Neural crest cell (in vitro differentiated cells): ENCODE measurements at places on chromosomes 2 and 18. TPM values are rescaled to one million over a fixed set of nuclear protein-coding genes. Genes with fewer than 3 reads are reported as not detected.

GRCh38 chr18:45728336-45729010, 4.5 kb downstream of the SLC14A1 start:
- no peak for DNase-seq

- no peak for DNase-seq
Measured at GRCh38 chr2:195252018-195252417, 405.0 kb upstream of the SLC39A10 start.

Gene APCDD1
- 49.8 and 51.9 TPM in 2 replicates for total RNA-seq

DNA sequence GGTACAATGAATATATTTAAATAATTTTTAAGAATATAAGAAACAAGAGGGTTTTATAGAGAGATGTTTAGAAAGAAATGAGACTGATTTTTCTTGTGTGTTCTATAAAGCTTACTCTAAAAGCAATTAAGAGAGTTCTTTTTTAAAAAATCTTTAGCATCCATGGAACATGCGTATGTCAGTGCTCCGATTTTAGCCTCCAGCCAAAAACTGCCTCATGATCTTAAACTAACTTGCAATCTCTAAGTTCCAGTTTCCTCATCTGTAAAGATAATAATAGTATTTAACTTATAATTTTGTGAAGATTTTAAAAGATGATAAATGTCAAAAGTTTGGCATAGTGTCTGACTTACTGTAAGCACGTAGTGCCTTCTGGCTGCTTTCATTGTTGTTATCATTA, 448.7 kb downstream of the EPHA4 start:
- DNase-seq = no peak
